ENCODE measurements at places on chromosomes 3 and 15. TPM values are rescaled to one million over a fixed set of nuclear protein-coding genes. Genes with fewer than 3 reads are reported as not detected.

Gene DOCK3
- 0.43 TPM for total RNA-seq

DNA sequence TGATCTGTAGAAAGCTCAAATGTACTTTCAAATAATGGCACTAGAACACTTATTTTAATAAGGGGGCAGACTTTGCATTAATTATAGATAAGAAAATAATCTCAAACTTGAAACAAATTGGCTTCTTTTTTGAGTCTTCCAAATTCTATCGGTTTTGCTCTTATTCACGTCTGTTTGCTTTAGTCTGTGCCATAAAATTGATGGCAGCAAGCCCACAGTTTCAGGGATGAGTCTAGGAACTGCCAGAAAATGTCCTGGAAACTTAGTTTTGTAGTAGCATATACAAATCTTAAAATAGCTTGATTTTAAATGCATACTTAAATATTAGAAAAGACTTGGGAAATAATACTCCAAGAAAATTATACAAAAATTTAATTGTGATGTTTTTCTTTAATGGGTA, 39.7 kb downstream of the BCHE start:
- no peak for DNase-seq

Gene SENP8
- total RNA-seq, result 1.2 TPM

DNA sequence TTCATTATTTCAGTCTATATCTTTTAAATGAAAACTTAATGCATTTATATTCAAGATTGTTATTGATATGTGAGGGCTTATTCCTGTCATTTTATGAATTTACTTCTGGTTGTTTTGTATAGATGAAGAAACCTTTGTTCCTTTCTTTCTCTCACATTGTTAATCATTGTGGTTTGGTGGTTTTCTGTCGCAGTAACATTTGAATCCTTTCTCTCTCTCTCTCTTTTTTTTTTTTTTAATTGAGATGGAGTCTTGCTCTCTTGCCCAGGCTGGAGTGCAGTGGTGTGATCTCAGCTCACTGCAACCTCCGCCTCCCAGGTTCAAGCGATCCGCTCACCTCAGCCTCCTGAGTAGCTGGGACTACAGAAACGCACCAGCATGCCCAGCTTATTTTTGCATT, 22.1 kb downstream of the AGBL1 start:
- no peak for DNase-seq

DNA sequence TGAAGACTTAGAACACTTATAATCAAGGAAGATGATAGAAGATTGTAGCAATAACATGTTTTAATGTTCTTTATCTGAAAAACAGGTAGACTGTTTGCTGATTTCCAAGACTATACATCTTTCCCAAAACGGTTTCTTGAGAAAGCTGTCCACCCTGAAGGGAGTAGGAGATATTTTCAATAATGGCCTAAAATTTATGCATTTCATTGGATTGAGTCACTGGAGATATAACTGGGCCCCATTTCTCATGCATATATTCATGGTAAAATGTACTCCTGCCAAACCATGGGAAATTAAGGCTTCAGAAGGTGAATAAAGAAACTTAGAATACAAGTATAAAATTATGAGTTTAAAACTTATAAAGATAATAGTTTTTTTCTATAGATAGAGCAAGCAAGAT, 143.9 kb downstream of the LSAMP start:
- no peak for DNase-seq

DNA sequence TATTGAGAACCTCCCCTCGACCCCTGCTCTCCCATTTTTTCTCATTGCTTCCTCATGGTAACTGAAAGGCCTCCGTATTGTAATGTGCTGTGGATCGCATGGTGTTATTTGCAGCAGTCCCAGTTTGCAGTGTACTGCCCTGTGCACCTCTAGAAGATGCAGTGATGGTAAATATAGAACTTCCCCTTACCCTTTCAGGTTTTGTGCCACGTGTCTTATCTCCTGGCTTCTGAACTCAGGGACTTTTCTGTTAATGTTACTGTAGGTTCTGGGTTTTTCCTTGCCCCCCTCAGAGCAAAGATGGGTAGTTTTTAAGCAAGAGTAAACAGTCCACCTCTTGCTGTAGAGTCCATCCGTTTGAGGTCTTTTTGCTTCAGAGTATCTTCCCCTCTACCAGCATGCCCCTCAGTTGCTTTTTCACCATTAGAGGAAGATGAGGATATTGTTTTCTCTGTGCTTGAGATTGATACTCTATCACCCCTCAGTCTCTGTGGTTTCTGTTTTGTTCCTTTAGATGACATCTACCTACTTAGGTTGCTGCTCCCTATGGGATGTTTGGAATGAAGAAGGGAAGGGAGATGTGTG, 22.4 kb downstream of the CHD2 start:
- DNase-seq, result no peak

DNA sequence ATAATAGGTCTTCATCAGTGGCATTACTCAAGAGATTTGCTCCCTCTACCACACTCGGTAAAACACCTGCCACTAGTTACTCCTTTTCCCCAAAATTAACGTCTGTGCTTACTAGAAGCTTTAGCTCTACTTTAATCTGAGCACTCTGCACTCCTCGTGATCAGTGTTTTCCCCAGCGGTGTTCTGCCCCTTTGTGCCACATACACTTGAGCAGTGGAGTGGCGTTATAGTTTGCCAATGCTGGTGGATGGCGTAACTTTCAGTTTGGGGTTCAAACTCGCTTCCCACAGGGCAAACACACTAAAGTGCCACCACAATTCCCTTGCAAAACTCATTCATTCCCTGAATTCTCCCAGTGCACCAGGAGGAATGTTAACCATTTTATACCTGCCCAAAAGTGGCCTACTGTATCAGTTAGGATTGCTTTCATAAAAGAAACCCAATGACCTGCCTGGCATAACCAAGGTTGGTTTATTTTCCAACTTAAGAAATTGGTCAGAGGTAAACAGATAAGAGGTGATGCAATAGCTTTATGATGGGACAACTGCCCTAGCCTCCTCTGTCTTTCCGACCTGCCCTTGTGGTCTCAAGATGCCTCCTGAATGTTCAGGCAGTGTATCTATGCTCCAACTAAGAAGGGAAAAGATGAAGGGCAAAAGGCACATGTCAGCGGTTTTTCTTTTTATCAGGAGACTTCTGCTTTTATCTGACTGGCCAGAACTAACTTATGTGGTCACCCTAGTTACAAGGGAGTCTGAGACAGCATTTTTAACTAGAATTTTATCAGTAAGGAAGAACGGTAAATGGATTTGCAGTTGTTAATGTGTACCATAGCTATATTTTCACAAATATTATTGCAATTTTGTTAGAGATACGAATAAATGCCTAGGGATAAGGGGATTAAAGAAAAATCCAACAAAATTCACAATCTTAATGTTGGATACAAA, 83.9 kb downstream of the FSIP1 start:
- no peak for DNase-seq

DNA sequence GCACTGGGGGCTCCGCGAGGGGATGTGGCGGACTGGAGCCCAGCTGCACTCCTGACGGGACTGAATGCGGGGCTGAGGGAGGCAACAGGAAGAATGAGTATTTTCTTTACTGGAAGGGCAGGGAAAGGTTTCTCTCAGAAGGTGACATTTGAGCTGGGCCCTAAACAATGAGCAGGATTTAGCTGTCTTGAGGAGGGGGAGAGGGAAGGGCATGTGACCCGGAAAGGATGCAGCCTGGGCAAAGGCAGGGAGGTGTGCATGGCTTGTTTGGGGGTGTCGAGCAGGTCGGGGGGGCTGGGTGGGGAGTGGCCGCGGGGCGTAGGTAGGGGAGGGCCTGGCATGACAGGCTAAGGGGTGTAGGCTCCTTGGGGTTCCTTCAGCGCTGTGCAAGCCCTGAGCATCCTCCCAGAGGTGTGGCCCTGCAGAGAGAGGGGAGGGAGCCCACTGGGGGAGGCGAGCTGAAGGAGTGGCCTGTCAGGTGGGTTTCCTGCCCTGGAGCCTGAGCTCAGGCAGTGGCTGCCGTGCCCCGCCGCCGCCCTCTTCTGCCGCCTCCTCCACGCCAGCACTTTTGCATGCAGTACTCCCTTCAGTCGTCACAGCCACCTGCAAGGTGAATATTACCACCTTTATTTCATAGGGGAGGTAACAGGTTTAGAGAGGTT, 17.2 kb upstream of the ANKDD1A start:
- no peak for DNase-seq

Gene GABRR3
- total RNA-seq, result not detected

- no peak for DNase-seq
Observed at GRCh38 chr15:82952158-82953081, at the start of gene HOMER2. Gene HOMER2 (minus strand): TSS chr15:82952720. CDS start chr15:82952535, 185 bp downstream.
